ENCODE measurements at places on chromosomes 1 and 21.

GRCh38 chr1:98322966-98323365, 338.6 kb upstream of the SNX7 start:
- DNase-seq: no peak

DNA sequence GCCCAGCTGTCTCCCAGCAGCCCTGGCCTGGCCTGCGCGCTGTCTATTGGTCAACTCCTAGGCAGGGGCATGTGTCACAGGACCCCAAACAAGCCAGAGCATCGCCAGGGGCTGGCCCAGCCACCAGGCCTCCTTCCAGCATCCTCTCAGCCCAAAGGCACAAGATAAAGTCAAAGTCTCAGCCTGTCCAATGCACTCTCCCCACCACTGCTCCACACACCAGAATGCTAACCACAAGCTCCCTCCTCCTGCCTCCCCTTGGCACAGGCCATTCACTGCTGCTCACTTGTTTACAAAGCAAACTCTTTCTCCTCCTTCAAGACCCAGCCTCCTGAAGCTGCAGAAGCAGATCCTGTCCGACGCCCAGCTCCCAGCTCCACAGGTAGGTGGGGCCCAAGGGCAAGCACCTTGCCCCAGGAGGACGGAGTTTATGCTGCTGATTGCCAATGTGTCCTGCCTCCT, 133.4 kb downstream of the DMRTB1 start:
- DNase-seq: no peak

- DNase-seq: no peak
Measured at GRCh38 chr1:248402748-248403147, at the start of gene OR2T1. TSS of gene OR2T1 (plus strand) at chr1:248403048. CDS start at chr1:248406148, 3,100 bp downstream.

DNA sequence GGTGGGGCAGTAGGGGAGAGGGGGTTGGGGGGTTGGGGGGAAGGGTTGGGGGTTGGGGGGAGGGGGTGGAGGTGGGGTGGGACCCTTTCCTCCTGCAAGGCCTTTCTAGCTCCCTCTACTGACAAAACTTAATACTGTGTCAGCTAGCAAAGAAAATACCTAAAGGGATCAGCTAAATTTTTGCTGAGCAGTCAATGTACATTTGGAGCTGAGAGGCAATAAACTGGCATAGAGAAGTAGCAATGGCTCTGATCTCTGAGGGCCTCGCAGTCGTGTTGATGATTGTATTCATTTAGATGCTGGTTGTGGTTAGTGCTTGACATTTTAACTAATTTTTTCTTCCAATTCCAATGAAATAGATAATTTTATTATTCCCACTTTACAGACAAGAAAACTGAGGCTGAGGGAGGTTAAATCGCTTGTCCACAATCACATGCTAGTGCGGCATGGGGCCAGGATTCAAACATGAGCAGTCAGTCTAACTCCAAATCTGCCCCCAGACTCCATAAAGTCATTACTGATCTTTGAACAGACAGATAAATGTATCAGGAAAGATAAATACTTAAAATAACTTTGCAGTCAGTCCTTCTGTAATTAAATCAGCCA, 357.1 kb downstream of the DISC1 start:
- no peak for DNase-seq

DNA sequence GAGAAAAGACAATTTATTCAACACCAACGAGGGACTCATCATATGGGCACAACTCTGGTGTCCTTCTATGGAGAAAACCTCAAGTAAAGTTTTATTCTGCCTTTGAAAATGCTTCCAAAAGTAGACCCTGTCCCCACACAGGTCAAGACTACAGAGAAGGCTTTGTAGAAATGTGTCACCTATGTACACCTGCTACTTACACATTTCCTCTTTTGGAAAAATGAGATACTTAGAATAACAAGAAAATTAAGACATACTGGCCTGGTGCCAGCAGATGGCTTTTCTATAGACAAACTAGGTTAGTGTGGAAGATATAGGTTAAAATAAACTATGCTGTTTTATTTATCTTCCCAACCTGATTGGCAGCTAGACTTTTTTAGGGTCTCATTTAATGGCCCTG, 13.6 kb downstream of the POGK start:
- no peak for DNase-seq

GRCh38 chr1:29032841-29033240, 90.9 kb downstream of the TMEM200B start:
- DNase-seq: no peak

GRCh38 chr1:12078575-12078937, 15.5 kb downstream of the TNFRSF8 start:
- no peak for DNase-seq

- no peak for DNase-seq
Measured at GRCh38 chr1:62077821-62078220, 116.8 kb upstream of the L1TD1 start.

DNA sequence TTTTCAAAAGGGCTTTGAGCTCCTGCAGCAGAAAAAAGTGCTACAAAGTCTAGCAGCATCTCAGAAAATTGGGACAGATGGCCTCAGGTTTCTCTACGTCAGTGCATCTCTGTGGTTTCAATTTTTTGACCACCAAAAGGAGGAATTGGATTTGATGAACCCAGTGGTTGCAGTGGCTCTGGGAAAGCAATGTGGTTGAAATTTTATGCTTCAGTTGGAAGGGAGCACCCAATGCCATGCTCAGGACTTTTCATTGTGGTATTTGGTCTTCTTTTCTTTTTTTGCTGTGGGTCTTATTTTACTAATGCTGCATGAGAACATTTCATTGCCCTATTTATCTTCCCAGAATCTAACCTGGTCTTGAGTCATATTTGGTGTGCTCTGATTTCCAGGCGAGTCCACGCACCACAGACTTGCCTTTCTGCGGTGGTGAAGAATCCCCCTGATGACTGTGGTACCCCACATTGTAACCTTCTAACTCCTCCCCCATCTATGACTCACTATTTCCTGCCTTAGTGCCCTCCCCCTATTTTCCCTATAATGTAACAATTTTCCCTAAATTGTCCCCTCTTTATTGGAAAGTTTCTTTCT, 56.7 kb downstream of the S1PR1 start:
- no peak for DNase-seq

DNA sequence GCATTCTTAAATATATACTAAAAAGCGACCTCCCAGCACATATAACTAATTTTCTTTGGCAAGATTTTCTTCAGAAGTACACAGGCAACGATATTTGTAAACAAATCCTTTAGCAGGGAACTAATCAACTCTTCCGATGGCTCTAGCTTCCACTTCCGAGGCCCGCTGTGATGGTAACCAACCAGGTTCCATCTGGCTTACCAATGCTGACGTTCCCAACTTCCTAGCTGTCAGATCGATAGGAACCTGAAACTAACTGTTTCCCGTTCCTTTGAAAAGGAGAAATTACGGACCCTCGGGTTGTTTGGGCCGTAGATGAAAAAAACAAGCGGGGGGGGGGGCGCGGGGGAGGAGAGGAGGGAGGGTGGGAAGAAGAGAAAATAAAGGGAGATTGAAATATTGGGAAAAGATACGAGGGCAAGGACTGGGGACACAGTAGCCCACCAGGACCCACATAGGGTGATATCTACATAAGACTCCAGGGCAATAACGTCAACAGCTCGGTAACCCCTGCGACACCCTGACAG, 513 bp downstream of the GTF2B start:
- DNase-seq: no peak

DNA sequence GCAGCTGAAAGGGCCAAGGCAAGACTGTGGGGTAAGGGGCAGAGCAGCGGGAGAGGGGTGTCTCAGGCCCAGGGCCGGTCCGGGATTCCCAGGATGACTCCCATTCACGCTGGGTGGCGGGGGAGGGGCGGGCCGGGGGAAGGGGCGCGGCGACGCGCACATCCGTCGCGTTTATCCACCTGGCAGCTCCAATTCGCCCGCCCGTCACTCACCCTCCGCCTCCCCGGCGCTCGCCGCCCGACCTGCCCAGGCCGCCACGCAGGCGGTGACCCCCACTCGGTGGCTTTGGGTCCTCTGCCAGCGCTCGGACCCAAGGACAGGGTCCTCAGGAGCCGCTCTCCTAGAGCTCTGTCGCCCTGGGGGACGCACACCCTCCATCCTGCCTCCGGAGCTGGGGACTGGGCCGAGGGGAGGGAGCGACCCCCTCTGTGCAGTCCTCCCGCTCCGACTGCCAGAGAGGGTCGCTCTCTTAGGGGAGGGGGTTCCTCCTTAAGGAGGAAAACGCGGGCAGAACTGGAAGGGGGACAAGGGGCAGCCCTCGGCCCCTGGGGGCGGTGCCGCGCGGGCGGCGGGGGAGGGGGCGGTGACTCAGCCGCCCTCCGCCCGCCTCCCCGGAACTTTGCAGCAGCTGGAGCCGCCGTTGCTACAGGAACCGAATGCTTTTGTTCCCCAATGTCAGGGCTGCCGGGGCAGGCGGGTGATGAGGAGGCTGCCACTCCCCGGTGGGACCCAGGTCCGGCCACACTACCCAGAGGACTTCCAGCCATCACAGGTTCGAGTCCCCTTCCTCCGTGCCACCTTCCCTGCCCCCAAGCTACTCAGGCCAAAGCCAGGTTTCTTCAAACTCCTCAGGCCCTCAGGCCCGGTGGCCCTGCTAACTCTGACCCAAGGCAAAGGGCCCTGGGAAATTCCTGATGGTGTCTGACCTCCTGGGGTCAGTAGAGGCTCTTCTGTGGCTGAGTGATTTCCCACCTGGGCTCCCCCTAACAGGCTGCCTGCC, 3.4 kb downstream of the ADGRB2 start:
- no peak for DNase-seq

DNA sequence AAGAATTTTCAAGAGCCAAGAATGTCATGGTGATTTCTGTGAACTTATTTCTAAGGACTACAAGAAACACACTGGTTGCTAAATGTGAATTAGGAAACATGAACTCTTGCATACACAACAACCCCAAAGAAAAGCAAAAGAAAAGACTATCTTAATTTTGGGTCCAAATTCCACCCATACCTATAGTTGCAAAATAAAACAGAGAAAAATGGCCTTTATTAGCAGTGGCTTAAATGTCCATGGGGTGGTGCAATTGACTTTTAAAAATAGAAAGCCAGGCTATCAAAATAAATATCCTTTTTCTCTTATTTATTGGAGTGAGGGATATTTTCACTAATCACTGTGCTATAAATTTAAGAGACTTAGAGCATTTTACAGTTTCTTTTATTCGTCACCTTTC, 80.9 kb upstream of the DPYD start:
- DNase-seq: no peak

DNA sequence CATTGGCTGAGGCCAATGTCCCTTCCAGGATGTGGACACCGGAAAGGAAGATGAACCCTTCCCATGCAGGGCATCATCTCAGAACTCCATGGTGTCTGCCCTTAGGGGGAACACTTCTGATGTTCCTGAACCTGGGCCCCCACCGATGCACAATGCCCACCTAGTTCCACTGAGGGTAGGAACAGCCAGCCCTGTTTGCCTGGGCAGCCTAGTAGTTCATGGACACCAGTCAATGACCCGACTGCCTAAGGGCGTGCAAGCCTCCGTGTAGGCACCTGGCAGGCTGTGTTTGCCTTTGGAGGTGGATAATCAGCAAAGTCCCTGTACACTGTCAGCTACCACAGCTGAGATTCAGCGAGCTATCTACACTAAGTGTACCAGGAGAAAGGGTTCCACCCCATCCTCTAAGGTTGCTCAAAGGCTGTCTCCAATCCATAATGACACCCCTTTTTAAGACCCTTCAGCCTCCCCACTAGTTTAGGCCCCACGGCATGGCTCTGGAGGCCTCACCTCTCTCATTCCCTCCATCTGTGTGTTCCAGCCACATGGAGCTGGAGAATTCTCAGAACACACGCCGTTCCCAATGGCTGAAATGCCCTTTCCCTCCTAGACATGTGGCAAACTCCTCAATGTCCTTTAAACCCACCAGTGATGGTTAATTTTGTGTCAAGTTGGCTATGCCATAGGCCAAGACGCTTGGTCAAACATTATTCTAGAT, 124.8 kb upstream of the EDN2 start:
- no peak for DNase-seq

GRCh38 chr1:52368383-52369172, 2.6 kb upstream of the CC2D1B start:
- peak; percentile 39 for DNase-seq

DNA sequence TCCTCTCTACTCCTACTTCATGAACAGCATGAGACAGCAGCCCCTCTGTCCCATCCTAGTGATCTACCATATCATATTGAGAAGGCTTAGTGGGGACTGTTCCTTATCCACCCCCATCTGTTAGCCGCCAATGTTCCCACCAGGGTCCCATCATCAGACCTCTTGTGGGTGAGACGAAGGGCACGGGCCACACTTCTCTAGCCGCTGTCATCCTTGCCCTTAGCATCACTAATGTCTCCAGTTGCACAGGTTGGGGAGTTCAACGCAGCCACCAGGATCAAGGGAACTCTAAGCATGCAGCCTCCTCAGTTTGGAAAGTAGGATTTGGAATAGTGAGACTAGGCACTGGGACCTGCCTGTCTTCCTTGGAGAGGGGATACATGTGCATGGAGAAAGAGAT, 20.1 kb downstream of the INKA2 start:
- no peak for DNase-seq

- DNase-seq: no peak
Measured at GRCh38 chr1:96075704-96076455, 645.7 kb upstream of the PTBP2 start.

- DNase-seq: no peak
Measured at GRCh38 chr1:85027242-85027983, 20.9 kb downstream of the MCOLN3 start.

- no peak for DNase-seq
Measured at GRCh38 chr1:54498383-54499096, 49.5 kb upstream of the ACOT11 start.

GRCh38 chr21:45481977-45482898, 60.0 kb downstream of the SLC19A1 start:
- no peak for DNase-seq

GRCh38 chr1:171279234-171279633, 30.9 kb downstream of the FMO1 start:
- no peak for DNase-seq

DNA sequence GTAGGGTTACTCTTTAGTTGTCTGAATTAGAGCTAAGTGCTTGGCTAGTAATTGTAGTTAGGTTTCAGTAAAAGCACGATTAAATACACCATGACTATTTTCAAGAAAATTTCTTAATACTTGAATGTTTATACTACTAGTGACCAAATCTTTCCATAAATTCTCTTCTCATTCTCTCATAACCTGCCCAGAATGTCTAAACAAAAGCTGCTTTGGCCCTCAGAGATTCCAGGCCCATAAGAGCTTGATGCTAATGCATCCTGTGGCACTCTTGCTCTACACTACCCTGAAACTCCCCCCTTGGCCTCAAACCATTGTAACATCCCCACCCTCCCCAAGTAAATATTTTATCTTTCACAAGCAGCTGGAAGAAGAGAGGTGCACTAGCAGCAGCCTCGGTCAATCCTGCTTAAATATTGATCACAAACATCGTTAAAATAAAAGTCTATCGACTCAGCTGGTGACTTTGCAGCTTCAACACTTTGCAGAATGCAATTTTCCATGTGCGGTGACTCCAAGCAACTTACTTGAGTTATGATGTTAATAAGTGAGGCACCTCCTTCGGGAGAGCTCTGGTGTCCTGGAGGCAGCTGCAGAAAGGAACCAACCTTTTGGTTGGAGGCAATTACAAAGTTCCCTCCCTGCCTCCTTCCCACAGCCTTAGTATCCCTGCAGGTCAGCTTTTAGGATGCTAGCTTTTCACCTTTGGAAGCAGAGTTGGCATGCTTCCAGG, 315.6 kb upstream of the PLXNA2 start:
- DNase-seq: no peak

GRCh38 chr1:162709870-162710269, 77.6 kb downstream of the DDR2 start:
- DNase-seq: no peak

- DNase-seq: no peak
Measured at GRCh38 chr1:70403759-70404158, 7.3 kb upstream of the CTH start.

GRCh38 chr1:212731630-212732029, 32.0 kb upstream of the BATF3 start:
- DNase-seq: no peak

Data from nucleus accumbens (tissue), 56 donors.